ENCODE measurements at places on chromosomes 2 and 18. TPM values are rescaled to one million over a fixed set of nuclear protein-coding genes. Genes with fewer than 3 reads are reported as not detected.

Gene SALL3
- total RNA-seq, result not detected

Gene INHBB
- total RNA-seq, result 22.9 TPM

Gene GAL3ST2
- total RNA-seq, result 0.13 TPM

Gene PID1
- total RNA-seq, result 3.7 TPM

Gene PROKR1
- 0.03 TPM for total RNA-seq

Gene ZC3H6
- total RNA-seq, result 0.11 TPM

Gene LHCGR
- not detected for total RNA-seq

Gene MCFD2
- 115 TPM for total RNA-seq

Gene GCA
- total RNA-seq, result 6.4 TPM

Gene OTOS
- total RNA-seq, result not detected

Gene DSC1
- total RNA-seq, result not detected

Gene GAD1
- total RNA-seq, result 0.71 TPM

Gene AMER3
- not detected for total RNA-seq

Gene UGT1A5
- total RNA-seq, result not detected

Gene DAW1
- total RNA-seq, result 2.4 TPM

Gene RNF138
- total RNA-seq, result 9.6 TPM

Gene C1GALT1C1L
- total RNA-seq, result 2.6 TPM

Gene FBXO36
- total RNA-seq, result 1.4 TPM

Gene IHH
- 0.45 TPM for total RNA-seq

Gene SERPINB7
- total RNA-seq, result 2.0 TPM

Gene CNGA3
- 0.06 TPM for total RNA-seq

Gene CRYBA2
- not detected for total RNA-seq

Gene MAP3K20
- total RNA-seq, result 33.3 TPM

Gene SMYD5
- total RNA-seq, result 51.4 TPM

Gene DUSP2
- 0.31 TPM for total RNA-seq

Gene PLEK
- 0.06 TPM for total RNA-seq

Gene EPHA4
- 1.2 TPM for total RNA-seq

Gene CYP1B1
- 6.4 TPM for total RNA-seq

Gene NAT8
- not detected for total RNA-seq

Gene KCNK3
- 0.81 TPM for total RNA-seq

Gene C2orf80
- not detected for total RNA-seq

Gene MAP3K19
- total RNA-seq, result not detected

Gene SLC9A4
- not detected for total RNA-seq

All from A549 treated with GW870086 at 1 μM for 4 hours (cell line).